ENCODE measurements at places on chromosomes 6 and 20.
A peak's percentile ranks its signal among the peaks of the same experiment; 100 is the strongest.

DNA sequence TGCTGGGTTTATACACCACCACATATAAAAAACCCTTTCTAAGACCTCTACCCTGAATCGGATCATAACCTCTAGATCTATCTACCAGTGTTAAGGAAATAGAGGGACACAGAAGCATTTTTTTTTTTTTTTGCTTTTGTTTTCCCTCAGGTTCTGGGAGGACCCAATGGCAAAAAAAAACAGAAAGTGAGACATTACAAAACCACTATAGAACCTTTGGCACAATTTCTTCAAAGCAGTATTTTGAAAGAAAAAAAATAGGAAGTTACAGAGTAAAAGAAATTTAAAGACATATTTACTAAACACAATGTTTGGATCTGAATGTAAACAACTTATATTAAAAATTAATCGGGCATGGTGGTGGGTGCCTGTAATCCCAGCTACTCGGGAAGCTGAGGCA lies 1258.7 kb upstream of the GJE1 start:
- DNase-seq = no peak

DNA sequence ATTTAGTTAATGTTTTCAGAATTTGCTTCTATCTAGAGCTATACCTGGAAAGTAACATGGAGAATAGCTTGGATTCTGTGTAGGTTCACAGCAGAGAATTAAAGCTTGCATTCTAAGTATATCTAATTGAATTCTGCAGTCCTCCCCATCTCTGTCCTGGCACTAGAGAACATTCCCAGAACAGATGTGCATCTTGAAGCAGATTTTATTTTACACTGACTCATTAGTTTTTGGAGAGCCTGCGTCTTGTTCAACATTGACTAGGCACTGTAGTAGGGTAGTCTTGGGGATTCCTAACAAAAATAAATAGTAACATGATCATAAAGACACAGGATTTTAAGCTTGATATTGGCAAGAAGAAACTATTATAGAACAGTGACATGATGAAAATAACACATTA lies 36.2 kb upstream of the BAG2 start:
- DNase-seq = no peak

GRCh38 chr20:63742381-63743024 lies 2.9 kb downstream of the SLC2A4RG start:
- DNase-seq = no peak

- no peak for DNase-seq
Measured at GRCh38 chr6:87826424-87826823, 124.4 kb upstream of the AKIRIN2 start.

DNA sequence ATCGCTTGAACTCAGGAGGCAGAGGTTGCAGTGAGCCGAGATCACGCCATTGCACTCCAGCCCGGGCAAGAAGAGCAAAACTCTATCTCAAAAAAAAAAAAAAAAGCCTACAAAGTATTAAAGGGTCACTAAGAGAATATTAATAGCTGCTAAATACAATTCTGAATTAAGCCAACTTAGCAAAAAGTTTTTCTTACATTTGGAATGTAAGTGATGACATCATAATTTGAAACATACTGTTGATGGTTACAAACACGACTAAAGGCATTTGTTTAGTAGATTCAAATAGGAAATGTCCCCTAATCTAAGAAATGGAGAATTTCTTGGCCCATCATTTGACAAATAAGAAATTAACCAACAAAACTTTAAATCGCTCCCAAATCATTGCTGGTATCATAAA lies 282.8 kb downstream of the RNGTT start:
- no peak for DNase-seq

GRCh38 chr6:151186306-151186705 lies 53.5 kb upstream of the AKAP12 start:
- no peak for DNase-seq

DNA sequence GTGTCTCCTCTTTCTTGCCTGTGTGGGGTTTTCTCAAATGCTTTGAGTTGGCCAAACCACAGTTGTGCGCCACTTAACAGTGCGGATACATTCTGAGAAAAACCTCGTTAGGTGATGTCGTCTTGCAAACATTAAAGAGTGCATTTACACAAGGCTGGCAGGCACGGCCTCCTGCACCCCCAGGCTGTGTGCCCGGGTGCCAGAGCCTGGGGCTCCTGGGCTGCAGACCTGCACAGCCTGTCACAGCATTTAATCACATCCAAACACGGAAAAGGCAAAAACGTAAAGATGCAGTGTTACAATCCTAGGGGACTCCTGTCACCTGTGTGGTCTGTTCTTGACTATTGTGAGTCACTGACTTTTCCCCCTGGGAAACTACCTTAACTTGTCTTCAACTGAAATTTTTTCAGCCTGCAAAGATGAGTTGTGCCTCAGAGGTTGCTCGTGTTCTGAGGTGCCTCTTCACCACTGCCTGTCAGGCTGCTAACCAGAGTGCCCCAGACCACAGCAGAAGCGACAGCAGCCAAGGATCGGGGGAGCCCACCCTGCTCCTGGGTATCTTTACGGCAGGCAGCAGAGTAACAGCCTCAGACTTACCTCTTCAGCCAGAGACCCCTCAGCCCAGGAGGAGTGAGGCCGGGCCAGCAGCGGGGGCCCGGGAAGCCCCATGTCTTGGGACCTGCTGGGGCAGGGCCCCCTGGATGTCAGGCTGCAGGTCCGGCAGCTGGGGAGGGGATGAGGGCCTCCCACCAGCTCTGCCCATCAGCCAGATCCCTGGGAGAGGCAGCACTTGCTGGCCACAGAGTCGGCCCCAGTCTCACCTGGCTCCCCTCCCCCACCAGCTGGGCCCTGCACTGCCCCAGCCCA lies 683 bp upstream of the C20orf204 start:
- peak; percentile 30 for DNase-seq

DNA sequence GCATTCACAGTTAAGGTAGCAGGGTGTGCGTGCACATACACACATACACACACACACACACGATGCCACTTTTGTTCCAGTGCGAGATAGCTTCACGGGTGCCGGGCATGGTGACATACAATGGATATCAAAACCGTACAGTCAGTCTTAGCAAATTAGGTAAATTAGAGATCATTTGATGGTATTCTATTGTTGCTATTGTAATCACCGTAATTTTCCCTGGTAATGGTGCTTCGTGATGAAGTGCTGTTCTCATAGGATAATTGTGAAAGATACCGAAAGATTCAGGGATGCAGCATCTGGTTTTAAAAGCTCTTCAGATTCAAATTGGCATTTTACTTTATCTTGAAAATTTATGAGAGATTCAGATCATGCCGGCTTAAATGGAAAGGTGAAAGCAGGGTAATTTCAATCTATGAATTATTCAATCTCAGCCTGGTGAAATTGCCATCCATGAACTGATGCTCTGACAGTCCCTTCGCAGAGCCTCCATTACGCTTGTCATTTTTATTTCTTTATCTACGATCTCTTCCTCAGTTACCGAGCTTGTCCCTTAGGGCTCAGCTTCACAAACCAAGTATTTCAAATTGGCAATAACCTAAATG lies 71.3 kb upstream of the SOX4 start:
- no peak for DNase-seq
